ENCODE measurements at places on chromosomes 7 and 10. TPM values are rescaled to one million over a fixed set of nuclear protein-coding genes. Genes with fewer than 3 reads are reported as not detected.

- peaks cover 4% of the 10 kb centered on the region for H3K4me1 ChIP-seq
- DNase-seq: no peak
- no peak overlapping the region for H3K4me3 ChIP-seq
These were observed 30.2 kb downstream of the MGAM start for GRCh38 chr7:142025896-142026295.

DNA sequence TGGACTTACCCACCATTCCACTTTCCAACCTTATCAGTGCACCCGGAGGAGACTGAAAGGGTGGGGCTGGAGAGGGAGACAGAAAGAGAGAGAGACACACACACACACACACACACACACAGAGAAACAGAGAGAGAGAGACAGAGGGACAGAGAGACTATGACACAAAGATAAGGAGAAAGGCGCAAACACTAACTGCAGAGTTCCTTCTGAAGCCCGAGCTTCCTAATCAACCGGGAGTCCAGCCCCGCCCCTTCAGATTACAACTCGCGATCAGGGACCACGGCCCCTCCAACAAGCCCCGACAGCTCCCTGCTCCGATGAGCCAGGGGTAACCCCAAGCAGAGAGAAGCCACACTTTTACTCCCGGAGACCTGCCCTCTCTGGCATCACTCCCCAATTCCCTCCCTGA, 499 bp downstream of the GAL3ST4 start:
- peaks cover 36% of the 10 kb centered on the region for H3K27me3 ChIP-seq
- no peak for DNase-seq
- peaks cover 44% of the 10 kb centered on the region for H3K4me1 ChIP-seq
- no peak overlapping the region for H3K4me3 ChIP-seq

GRCh38 chr7:7164591-7164990, 17.8 kb upstream of the C1GALT1 start:
- no peak overlapping the region for H3K27ac ChIP-seq
- peaks cover 8% of the 10 kb centered on the region for H3K36me3 ChIP-seq
- H3K4me3 ChIP-seq: no peak overlapping the region

- H3K27ac ChIP-seq: no peak overlapping the region
- no peak overlapping the region for H3K4me3 ChIP-seq
- H3K27me3 ChIP-seq: peaks cover 64% of the 10 kb centered on the region
- peaks cover 2% of the 10 kb centered on the region for H3K4me1 ChIP-seq
These were observed 8.0 kb downstream of the EVX1 start for GRCh38 chr7:27250557-27251070.

DNA sequence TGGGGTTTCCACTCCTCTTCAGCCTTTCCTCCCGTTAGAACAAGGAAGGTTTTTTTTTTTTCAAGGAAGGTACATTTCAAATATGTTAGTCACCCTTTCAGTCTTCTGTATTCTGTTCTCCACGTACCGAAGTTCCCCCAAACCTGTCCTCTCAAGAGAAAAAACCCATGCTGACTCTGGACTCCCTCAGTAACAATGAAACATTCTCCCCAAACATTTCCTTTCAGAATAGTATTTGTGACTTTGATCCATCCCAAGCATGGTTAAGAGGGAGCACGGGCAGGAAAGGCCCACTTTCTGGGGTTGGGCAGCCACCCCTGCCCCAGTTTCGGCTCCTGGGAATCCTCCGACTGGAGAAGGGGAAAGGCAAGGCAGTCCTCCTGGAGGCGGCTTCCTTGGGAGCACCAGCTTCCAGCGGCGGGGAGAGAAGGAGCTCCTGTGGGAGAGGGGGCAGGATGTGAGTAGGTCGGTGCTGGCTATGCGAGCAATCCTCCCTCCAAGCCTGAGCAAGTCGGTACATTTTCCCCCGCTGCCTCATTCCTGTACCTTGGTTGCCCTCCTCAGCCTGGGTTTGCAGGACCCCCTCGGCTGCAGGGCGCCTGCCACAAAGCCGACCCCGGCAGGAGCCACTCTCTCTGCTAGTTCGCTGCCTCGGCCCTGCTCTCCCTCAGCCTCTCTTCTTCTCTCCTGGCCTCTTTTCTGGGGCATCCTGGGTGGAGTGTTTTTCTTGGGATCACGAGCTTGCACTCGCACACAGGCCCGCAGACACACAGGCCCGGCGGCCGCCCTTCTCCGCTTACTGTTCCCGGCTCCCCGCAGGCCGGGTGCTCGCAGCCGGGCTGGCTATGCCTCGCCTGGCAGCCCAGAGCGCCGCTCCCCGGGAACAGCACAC, 2.1 kb upstream of the HOXA1 start:
- DNase-seq: no peak
- H3K27me3 ChIP-seq: peaks cover 18% of the 10 kb centered on the region
- H3K4me3 ChIP-seq: no peak overlapping the region
- H3K4me1 ChIP-seq: peaks cover 42% of the 10 kb centered on the region

DNA sequence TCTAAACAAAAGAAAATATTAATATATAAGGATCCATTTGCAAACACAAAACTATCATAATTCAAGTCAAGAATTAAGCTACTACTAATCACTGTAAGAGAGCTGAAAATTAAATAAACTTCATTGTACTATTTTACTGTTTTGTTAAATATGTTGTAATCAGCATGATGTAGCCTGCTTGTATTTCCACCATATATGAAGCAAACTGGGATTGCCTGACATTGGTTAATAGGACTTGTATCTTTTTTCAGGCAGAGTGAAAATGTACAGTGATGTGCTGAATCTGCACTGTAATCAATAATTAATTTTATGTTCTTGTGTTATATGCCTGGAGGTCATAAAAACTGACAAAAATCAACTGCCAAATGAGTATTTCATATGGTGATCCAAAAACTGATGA, 25.4 kb downstream of the TRDMT1 start:
- H3K36me3 ChIP-seq: no peaks in the 10 kb centered on the region
- H3K27me3 ChIP-seq: no peaks in the 10 kb centered on the region
- DNase-seq: no peak
- no peak overlapping the region for H3K4me3 ChIP-seq

OR13A1 gene
- not detected for total RNA-seq

- no peaks in the 10 kb centered on the region for H3K36me3 ChIP-seq
- DNase-seq: no peak
- no peak overlapping the region for H3K27ac ChIP-seq
- H3K27me3 ChIP-seq: no peaks in the 10 kb centered on the region
- no peak overlapping the region for H3K4me3 ChIP-seq
These were observed 47.6 kb downstream of the FOXL3 start for GRCh38 chr7:337567-337951.
